Tongue (tissue), 3 donors: ENCODE measurements at places on chromosomes 3 and 15. TPM values are rescaled to one million over a fixed set of nuclear protein-coding genes. Genes with fewer than 3 reads are reported as not detected.

Gene CPN2
- not detected for total RNA-seq

Gene CYP1A2
- total RNA-seq, result not detected

Gene SAMD7
- not detected for total RNA-seq

Gene CCR2
- 1.2 TPM for total RNA-seq

Gene ZIC1
- total RNA-seq, result 1.9 TPM

Gene TAGLN3
- 1.6 TPM for total RNA-seq

Gene GOLGA8G
- total RNA-seq, result not detected

Gene C3orf22
- not detected for total RNA-seq

Gene FANCD2OS
- not detected for total RNA-seq

Gene TMEM40
- total RNA-seq, result 7.6 TPM

Gene TBC1D2B
- 50.7 TPM for total RNA-seq

Gene PCSK6
- 10.6 TPM for total RNA-seq

Gene HEG1
- 67.7 TPM for total RNA-seq
